ENCODE measurements at places on chromosomes 2 and 18.

DNA sequence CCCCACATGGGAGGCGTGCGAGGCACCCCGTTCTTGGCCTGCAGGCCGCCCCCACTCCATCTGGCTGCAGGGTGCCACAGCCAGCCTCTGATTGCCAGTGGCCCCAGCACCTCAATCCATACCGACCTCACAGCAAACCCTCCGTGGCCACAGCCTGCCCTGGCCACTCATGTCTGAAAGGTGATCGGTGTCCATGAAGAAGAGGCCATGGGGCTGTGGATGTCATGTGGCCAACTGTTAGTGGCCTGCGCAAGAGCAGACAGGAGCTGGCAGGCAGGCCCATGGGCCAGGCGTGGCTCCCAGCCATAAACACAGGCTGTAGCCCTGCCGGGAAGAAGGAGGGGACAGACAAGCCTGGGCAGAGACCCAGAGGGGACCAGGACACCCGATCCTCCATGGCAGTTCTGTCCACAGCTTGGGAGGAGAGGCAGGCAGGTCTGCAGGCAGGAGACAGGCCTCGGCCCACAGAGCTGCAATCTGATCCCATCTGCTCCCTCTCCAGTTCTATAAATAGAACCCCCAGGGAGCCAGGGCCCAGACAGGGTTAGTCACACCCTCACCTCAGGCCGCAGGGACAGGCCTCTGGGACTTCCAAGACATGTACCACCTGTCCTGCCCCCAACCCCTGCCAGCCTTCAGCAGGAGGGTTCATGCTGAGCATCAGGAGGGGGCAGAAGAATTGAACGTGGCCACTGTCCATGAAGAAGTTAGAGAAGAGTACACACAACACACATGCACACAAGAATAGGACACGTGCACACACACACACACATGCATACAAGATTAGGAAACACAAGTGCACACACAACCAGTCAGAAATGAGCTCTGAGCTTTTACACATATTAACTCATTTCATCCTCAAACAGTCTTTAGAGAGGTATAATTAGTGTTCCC, 16.9 kb downstream of the STEAP3 start:
- H3K27ac ChIP-seq: no peak overlapping the region
- H3K4me3 ChIP-seq: no peak overlapping the region
- H3K4me1 ChIP-seq: no peaks in the 10 kb centered on the region

- H3K27me3 ChIP-seq: no peaks in the 10 kb centered on the region
- no peak overlapping the region for H3K4me3 ChIP-seq
- no peak overlapping the region for H3K27ac ChIP-seq
- H3K4me1 ChIP-seq: peaks cover 5% of the 10 kb centered on the region
- no peaks in the 10 kb centered on the region for H3K36me3 ChIP-seq
Observed at GRCh38 chr2:10278029-10278762, 24.5 kb upstream of the HPCAL1 start.

DNA sequence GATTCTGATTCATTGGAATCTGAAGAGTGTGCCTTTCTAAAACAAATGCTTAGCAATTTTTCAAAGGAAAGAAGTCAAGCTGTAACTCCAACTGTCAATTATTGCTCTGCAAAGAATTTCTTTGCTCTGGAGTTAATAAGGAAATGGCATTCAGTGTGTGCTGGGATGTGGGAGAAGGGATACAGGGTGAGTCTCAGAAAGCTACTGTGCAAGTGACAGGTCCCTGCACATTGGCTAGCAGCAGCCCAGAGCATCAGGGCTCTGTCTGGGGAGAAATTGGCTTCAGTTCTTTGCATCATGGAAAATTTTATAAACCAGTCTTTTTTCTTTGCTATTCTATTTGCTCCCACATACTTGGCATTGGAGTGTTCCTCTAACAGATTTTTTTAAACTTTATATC, 1.1 kb upstream of the SYT4 start:
- no peak overlapping the region for H3K27ac ChIP-seq
- H3K27me3 ChIP-seq: no peaks in the 10 kb centered on the region
- H3K36me3 ChIP-seq: no peaks in the 10 kb centered on the region
- H3K4me3 ChIP-seq: no peak overlapping the region

GRCh38 chr2:32706815-32707579, 79.1 kb downstream of the TTC27 start:
- H3K27me3 ChIP-seq: no peaks in the 10 kb centered on the region
- peaks cover 9% of the 10 kb centered on the region for H3K4me1 ChIP-seq
- H3K36me3 ChIP-seq: peaks cover 3% of the 10 kb centered on the region
- no peak overlapping the region for H3K27ac ChIP-seq
- no peak overlapping the region for H3K4me3 ChIP-seq
- DNase-seq: no peak

DNA sequence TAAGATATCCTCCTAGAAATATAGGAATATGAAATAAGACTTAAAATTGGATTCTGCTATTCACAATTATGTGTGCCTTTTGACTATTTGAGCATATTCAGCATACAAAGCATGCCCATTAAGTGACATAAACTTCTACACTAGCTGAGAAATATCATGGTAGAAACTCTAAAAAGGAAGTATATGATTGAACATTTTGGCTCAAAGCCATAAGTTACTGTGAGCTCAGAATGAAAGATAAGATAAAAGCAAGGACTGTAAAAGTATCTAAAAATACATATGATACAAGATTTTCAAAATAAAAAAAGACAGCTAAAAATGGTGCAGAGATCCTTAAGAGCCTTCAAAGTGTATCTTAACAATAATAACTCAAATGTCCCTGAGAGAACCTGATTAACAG, 340.5 kb upstream of the SLC39A10 start:
- DNase-seq: no peak
- no peaks in the 10 kb centered on the region for H3K4me1 ChIP-seq
- H3K36me3 ChIP-seq: no peaks in the 10 kb centered on the region

Measured in endothelial cell of umbilical vein (primary cell).